ENCODE measurements at places on chromosomes 13 and 19. TPM values are rescaled to one million over a fixed set of nuclear protein-coding genes. Genes with fewer than 3 reads are reported as not detected.

GRCh38 chr19:8335343-8336071 lies 7.6 kb downstream of the KANK3 start:
- DNase-seq: no peak

PHF11 gene
- polyA plus RNA-seq: 41.2 TPM

DNA sequence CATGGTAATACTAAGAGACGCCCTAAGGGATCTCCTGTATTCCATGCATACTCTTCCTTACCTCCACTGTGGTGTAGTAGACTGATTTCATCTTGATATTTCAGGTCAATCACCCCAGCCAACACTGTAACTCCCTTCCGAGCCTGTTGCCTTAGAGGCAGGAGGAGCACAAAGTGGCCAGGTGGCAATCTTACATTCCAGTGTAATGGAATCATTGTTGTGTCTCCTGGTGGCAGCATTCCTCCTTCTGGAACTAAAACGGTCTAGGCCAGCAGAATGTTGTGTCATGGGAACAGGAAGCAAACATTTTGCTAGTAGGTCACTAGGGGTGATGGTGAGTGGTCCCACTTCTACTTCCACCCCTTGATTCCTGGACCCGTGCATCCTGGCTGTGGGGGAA lies 405.7 kb upstream of the SLC10A2 start:
- DNase-seq: no peak

DNA sequence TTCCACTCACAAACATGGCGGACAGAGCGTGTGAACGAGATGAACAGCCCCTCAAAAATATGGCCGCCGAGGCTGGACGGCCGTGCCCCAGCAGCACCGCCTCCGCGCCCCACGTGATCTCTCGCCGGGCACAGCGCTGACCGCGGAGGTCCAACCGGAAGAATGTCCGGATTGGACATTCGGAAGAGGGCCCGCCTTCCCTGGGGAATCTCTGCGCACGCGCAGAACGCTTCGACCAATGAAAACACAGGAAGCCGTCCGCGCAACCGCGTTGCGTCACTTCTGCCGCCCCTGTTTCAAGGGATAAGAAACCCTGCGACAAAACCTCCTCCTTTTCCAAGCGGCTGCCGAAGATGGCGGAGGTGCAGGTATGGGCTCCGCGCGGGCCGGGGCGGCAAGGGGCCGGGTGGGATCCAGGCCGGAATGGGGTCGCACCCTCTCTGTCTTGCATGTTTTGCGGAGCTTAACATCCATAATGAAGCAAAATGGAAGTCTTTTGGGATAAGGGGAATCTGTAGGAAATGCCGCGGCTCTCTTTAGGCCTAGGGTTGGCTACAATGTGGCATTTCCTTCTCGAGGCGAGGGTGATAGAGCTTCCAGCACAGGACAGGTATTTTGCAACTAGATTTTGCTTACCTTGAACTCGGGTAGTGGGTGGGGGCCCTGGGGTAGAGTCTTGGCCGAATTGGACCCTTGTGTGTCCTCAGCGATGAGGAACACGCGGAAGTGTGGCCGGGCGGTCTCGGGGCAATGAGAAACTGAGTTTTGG lies at the start of gene RPL13A:
TSS of gene RPL13A (plus strand) at position 332 of the 769 bp plus-strand sequence. CDS start at position 354, 22 bp downstream.
- DNase-seq: peak; percentile 99

KCNJ14 gene
- 0.66 TPM for polyA plus RNA-seq

GRCh38 chr13:69955271-69955670 lies 152.4 kb upstream of the ATXN8OS start:
- DNase-seq: no peak

- DNase-seq: no peak
Measured at GRCh38 chr19:31071136-31071855, 277.9 kb downstream of the TSHZ3 start.

TEKTIP1 gene
- 68.2 TPM for polyA plus RNA-seq

DNA sequence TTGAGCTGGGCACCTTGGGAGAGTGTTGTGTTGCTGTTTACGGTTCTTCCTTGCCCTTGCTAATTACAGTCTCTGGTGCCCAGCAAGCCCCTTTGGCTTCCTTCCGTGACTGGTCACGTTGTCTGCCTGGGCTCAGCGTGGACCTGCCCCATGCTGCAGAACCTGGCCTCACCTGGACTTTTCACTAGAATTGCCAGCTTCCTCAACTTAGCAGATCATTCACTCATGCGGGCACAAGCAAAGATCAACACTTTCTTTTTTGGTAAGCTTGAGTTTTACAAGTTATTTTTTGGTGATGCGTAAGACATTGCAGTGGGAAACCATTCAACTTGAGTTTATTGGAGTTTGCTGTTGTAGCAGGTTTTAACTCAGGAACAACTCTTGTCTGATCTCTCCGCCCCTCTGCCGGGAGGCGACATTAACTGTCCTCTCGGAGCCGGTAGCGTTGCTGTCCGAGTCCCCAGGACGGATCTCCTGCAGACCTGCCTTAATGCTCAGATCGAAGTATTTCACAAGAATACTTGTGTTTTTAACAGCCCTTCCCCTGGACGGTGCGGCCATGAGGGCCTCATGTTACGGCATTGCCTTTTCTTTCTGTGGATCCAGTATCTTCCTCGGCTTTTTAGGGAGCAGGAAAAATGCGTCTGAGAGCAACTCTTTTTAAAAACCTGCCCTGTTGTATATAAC lies 15.7 kb upstream of the TEX29 start:
- no peak for DNase-seq

ATP11A gene
- polyA plus RNA-seq: 34.4 TPM

- peak; percentile 87 for DNase-seq
Measured at GRCh38 chr19:46404055-46404752, 9.2 kb downstream of the CCDC8 start.

DNA sequence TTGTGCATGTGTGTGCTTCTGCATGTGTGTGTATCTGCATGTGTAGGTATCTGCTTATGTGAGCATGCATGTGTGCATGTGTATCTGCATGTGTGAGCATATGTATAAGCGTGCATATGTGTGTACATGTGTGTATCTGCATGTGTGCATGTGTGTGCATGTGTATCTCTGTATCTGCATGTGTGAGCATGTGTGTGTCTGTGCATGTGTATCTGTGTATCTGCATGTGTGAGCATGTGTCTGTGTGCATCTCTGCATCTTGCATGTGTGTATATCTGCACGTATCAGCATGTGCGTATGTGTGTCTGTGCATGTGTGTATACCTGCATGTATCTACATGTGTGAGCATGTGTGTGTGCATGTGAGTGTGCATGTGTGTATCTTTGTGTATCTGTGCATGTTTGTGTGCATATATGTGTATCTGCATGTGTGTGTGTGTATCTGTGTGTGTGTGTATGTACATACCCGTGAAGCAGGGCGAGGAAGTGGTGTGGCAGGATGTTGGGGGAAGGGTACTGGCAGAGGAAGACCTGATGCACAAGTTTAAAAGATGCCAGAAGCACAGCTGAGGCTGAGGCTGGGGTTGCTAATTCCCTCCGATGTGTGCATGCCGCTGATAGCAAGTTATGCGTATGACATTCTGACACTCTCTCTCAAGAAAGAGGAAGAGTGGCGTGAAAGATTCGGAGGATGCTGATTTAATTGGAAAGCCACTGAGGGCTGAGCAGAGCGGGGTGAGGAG lies 64.2 kb downstream of the TEX29 start:
- DNase-seq: no peak

GRCh38 chr13:110109140-110109783 lies 197.7 kb downstream of the COL4A1 start:
- DNase-seq: no peak

GRCh38 chr13:35225159-35225558 lies 251.3 kb downstream of the MAB21L1 start:
- DNase-seq: no peak

LILRA5 gene
- polyA plus RNA-seq: 1.4 TPM

- no peak for DNase-seq
Measured at GRCh38 chr19:13788991-13789390, 6.3 kb upstream of the ZSWIM4 start.

LILRA1 gene
- polyA plus RNA-seq: 0.62 TPM

- DNase-seq: no peak
Measured at GRCh38 chr13:73216381-73216831, 157.6 kb downstream of the KLF5 start.

DNA sequence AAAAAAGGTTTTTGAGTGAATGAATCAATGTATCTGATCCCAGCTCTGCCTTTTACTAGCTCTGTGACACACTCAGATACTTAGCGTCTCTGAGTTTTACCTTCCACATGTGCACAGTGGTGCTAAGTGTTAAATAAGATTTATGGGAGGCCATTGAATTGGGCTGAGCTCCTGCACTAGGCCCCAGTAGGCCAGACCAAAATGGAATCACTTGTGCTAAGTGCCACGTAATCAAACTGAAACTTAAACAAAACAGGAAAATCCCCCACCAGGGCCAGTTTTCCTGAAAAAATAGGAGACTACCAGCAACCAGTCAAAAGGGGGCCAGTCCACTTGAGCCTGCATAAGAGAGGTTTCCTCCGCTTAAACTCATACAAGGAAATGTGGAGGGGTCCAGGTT lies 40.9 kb downstream of the GJA3 start:
- DNase-seq: no peak

GRCh38 chr13:23320926-23321534 lies 112.5 kb downstream of the SACS start:
- DNase-seq: no peak

MYH14 gene
- polyA plus RNA-seq: 6.0 TPM

GRCh38 chr19:53193535-53194222 lies 521 bp upstream of the ZNF665 start:
- DNase-seq: no peak

ZBTB7A gene
- polyA plus RNA-seq: 7.5 TPM

- no peak for DNase-seq
Measured at GRCh38 chr13:110347535-110348308, 40.6 kb downstream of the COL4A2 start.

- DNase-seq: peak; percentile 88
Measured at GRCh38 chr19:9674663-9675357, at the start of gene ZNF562. ZNF562 (minus strand) TSS chr19:9675100; CDS start chr19:9660744, 14,356 bp downstream.

CGB3 gene
- not detected for polyA plus RNA-seq

GRCh38 chr13:23654111-23655110 lies 84.2 kb downstream of the TNFRSF19 start:
- no peak for DNase-seq

DNA sequence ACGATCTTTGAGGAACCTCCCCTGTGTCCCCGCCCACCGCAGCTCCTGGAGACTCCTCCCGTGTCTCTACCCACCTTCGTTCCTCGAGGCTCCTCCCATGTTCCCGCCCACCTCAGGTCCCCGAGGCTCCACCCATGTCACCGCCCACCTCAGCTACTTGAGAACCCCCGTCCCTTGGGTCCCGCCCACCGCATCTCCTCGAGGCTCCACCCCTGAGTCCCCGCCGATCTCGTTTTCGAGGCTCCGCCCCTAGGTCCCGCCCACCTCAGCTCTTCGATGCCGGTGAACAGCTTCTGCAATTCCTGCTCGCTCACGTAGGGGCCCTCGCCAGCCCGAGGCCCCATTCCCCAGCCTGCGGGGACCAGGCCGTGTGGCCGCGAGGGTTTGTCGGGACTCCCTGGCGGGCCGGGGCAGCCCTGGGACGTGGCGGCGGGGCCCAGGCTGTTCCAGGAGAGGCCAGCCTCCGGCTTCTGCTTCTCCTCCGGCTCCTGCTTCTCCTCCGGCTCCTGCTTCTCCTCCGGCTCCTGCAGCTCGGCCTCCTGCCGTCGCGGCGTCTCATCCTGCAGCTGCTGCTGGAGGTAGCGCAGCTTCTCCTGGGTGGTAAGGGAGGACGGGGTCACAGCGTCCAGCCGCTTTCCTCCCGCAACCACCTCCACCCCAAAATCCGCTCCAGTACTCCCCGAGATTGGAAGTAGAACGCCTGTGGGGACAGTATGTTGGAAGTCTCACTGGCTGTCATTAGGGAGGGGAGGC lies 16.7 kb downstream of the TSKS start:
- peak; percentile 86 for DNase-seq

DNA sequence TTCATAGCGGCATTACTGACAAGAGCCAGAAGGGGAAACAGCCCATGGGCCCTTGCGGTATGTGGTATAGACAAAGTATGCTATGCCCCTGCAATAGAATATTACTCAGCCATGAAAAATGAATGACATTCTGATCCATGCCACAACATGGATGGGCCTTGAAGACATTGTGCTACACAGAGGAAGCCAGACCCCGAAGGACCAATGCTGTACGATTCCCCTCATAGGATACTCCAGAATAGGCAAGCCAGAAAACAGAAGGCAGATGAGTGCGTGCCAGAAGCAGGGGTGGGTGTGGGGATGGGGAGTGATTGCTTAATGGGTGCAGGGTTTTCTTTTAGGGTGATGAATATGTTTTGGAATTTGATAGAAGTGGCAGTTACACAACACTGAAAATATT lies 342.0 kb downstream of the TEX29 start:
- no peak for DNase-seq

ITGBL1 gene
- polyA plus RNA-seq: 7.7 TPM

DNA sequence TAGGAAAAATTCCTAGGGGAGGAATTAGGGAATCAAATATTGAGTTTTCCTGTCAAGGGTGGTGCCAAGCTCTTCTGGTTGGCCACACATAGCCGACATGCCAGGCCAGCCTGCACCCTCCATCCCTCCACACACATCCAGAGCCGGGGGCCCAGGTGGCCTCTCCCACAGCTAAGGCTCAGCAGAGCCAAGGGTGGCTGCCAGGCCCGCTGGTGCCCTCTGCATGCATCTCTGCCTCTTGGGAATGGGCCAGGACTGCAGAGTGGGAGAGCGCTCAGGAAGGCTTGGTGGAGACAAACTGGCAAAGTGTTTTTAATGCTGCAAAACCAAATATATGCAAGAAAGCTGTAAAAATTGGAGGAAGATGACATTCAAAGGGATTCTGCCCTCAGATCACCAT lies 42.7 kb upstream of the GAS6 start:
- no peak for DNase-seq

GRCh38 chr13:112931028-112931934 lies 37.7 kb upstream of the MCF2L start:
- no peak for DNase-seq

DNA sequence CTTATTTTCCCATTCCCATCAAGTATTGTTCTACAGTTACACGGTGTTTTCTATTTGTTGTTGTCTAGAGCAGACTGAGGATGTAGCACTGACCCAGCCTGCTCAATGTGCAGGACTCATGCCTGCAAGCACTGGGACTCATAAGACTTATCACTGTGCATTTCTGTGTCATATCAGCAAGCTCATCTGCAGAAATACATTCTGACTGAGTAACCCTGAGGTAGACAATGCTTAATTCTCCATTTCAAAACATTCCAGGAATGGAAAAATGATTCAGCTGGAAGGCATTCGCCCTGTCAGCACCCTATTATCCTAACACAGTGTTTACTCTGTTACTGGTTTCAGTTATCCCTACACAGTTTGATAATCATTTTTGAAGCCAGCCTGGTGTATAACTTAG lies 2506.4 kb downstream of the PCDH9 start:
- no peak for DNase-seq

- no peak for DNase-seq
Measured at GRCh38 chr13:106178816-106179215, 356.6 kb downstream of the EFNB2 start.

ZNF382 gene
- polyA plus RNA-seq: 5.9 TPM

RBM42 gene
- polyA plus RNA-seq: 64.2 TPM

- no peak for DNase-seq
Measured at GRCh38 chr13:51624207-51624606, 39.9 kb downstream of the WDFY2 start.

LIG4 gene
- polyA plus RNA-seq: 10.1 TPM

GRCh38 chr13:51770681-51771417 lies 33.1 kb downstream of the DHRS12 start:
- no peak for DNase-seq
